Fibroblast of lung (primary cell): ENCODE measurements at places on chromosomes 6 and 20.

DNA sequence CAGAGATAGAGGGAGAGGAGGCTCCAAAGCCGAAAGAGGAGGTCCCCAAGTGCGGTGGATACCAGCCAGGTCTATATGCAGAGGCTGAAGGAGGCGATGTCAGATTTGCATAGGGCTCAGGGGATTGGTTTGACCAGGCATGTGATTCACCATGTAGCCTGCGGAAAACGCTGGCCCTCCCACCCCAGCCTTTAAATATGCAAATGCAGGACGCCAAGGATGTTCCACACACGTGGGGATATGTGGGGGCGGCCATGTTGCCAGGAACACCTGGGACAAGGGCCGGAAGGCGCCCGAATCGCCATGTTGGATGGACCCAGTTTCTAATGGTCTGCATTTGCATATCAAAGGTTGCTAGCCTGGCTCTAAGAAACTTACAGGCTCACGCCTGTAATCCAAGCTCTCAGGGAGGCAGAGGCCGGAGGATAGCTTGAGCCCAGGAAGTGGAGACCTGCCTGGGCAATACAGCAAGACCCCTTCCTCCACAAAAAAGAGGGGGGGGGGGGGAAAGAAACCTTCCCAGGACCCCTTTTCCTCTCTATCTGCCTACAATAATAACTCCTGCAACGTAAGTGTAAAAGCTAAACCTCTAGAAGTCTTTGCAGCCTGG lies 110.5 kb downstream of the TULP4 start:
- no peak for DNase-seq

- no peak for DNase-seq
Measured at GRCh38 chr6:26594131-26594498, 2.6 kb upstream of the ABT1 start.

DNA sequence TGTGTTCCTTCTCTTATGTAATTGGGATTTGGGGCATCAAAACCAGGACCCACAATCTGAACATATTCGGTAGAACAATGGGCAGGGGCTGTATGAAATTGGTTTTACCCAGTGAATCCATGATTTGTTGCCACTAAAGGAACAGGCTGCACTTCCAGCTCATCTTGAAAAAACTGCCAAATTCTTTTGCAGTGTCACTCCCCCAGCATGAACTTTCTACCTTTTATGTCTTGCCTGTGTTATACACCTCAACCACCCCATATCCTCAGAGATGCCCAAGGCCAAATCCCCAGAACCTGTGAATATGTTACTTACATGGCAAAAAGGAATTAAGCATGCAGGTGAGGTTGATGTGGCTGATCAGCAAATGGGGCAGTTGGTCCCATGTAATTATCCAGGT lies 280.2 kb upstream of the ECI2 start:
- DNase-seq = no peak

DNA sequence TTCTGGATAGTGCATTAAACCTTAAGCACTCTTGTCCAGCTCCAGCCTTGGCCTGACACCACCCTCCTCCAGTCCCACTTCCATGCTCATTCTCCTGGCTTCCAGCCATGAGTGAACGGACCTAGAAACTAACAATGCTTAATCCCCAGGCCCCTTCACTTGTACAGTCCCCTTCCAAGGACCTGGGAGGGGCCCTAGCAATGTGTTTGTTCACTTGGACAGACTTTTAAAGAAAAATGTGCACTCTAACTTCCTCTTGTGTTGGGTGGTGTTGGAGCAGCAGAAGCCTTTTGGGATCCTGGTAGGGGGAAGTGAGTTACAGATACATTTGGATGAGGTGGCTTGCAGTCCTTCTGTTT lies 48.9 kb upstream of the CCN6 start:
- no peak for DNase-seq

GRCh38 chr20:22757424-22758183 lies 173.2 kb upstream of the FOXA2 start:
- no peak for DNase-seq

DNA sequence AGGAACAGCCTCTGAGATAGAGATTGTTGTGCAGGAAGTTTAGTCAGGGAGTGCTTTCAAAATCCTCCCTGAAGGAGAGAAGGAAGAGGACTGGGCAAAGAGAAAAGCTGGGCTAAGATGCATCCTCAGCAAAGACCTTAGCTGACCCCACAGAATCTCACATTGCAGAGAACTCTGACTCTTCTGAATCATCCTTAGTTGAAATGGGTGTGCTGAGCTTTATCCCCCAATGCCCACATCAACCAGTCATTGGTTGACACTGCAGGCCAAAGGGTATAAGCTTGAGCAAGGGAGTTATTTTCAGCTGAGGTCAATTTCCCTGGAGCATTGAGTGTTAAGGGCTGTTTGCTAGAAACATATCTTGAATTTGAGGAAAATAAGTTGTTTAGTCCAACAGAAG lies 732.2 kb downstream of the CBLN4 start:
- DNase-seq = no peak
